HT1080 (cell line): ENCODE measurements at places on chromosomes 7 and 10.

DNA sequence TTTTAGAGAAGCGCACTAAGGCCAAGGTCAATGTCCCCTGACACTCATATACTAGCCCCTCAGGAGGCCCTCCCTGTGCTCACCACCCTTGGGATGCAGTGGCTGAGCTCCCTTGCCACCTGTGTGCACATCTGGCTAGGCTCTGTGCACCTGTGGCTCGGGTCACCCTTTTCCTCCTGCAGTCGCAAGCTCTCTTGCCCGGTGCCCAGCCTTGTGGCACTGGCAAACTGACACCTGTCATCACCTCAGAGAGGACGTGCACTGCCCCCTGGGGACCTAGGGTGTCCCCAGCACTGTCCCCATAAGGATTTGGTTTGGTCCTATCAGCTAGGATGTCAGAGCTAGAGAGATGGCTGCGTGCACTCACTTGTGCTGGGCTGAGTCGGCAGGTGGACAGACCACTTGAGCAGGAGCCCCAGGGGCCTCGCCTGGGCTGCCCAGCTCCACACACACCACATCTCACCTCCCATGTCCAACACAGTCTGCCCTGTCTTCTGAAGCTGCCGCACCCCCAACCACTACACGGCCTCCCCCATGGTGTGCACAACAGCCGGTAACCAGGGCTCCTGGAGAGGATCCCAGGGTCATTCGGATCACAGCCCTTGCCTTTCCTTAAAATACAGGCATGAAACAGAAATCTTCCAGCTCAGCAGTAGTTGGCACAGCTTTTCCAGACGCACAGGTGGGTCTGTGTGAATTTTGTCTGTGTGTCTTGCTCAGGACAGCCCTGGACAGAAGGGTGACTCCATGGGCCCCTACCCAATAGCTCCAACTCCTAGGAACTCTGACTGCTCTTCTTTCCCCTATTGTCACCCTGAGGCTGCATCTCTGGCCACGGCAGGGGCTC lies 111.0 kb downstream of the GRID1 start:
- DNase-seq: no peak

GRCh38 chr7:24670782-24671181 lies 86.5 kb downstream of the GSDME start:
- DNase-seq: no peak

- no peak for DNase-seq
Measured at GRCh38 chr7:156002362-156003066, 190.3 kb upstream of the SHH start.

DNA sequence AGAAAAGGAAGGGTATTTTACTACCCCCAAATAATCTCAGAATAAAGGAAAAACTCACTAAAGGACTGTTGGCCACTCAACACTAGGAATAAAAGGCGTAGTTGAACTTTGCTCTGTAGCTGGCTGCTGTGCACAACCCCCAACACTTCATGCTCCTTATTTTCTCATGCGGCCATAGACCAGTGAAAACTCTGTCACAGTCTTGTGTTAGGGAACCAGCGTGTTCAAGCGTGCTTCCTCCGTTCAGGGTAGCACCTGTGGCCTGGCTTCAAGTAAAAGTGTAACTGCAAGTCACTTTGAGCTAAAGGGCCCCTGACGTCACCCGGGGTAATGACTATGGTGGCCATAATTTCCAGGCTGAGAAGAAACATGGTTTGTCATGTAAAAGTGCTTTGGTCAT lies 27.0 kb downstream of the BLNK start:
- no peak for DNase-seq

DNA sequence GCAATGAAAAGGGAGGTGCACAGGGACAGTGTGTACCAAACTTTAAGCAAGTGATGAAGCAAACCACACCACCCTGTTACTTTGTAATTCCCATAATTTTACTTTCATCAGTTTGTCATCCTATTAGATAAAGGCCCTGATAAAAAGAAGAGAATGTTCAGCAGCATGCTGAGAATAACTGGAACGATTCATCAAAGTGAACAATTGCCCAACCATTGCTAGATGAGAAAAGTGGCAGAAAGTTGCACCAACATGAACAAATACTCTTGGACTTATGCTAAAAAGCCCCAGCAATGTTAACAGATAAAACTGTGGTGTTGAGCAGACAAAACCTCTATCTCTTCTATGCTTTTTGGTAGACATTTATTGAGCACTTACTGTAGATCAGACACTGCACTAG lies 75.5 kb upstream of the PCGF5 start:
- no peak for DNase-seq

- no peak for DNase-seq
Measured at GRCh38 chr7:27888736-27889135, 148.8 kb downstream of the TAX1BP1 start.

- no peak for DNase-seq
Measured at GRCh38 chr10:49841615-49842332, 79.7 kb upstream of the OGDHL start.

DNA sequence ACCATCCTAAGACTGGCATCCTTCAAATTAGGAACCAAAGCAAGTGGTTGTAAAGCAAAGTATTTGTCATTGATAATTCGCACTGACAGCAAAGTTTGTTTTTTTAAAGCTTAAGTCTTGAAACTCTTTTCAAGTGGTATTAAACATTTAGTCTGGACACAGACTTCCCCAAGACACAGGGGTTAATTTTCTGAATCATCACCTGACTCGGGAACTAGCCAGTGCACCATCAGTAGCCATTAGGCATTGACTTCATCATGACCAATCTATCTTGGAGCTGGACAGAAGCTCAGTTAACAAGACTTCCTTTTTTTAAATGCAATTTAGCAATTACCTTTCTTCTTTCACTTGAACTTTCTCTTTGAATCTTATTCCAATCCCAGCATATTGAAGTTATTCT lies 210.6 kb downstream of the ZNF365 start:
- DNase-seq: no peak

DNA sequence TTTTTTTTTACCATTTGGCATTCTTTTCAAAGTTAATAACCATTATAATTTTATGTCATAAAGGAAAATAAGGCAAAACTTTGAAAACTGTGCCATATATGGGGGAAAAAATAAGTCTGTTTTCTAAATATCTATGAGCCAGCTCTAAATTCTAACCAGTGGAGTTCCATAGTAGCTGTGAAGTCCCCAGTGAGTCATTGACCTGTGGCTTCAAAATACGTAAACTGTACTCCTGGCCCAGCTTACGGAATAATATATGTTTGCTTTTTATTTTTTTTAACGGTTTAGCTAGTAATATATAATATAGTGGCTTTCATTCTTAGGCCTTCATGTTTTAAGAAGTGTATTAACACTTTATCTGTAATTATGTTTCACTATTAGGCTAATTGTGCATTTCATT lies 20.5 kb downstream of the ZRANB1 start:
- no peak for DNase-seq

DNA sequence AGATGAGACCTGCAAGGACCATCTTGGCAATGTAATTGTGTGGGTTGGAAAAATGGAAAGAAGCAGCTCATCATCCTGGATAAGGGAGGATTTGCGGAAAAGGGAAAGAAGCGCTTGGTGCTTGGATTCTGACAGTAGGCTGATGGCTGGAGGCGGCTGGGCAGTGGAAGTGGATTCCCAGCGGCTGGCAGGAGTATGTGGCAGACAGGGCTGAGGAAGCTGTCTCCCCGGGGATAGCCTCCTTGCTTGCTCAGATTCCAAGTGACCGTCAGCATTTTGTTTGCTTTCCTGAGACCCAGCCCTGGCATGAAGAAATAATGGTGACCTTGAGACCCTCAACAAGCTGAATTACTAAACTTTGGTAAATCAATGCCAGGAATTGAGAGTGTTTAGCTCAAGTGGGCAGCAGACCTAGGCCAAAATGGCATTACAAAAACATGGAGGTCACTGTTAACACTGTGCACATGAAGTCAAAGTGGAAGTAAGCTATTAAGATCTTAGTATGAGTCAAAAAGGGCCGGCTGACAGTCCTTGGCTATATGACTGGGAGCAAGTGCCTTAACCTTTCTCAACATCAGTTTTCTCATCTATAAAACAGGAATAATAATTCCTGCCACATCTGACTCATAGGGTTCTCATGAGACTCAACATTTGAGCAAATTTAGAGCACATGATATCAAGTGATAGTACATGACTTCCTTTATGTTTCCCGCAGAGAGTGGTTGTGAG lies 21.3 kb downstream of the SLC25A28 start:
- peak; percentile 20 for DNase-seq

- no peak for DNase-seq
Measured at GRCh38 chr10:124596962-124597845, 135.6 kb downstream of the LHPP start.

DNA sequence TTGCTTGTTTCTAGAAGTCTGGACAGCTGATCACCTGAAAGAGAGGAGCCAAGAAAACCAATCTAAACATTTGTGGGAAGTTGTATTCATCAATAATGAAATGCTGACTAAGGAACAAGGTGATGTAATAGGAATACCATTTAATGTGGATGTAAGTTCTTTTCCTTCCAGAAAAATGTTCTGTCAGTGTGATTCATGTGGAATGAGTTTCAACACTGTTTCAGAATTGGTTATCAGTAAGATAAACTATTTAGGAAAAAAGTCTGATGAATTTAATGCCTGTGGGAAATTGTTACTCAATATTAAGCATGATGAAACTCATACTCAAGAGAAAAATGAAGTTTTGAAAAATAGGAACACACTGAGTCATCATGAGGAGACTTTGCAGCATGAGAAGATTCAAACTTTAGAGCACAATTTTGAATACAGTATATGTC lies 39.8 kb upstream of the ZNF37A start:
- DNase-seq: no peak

DNA sequence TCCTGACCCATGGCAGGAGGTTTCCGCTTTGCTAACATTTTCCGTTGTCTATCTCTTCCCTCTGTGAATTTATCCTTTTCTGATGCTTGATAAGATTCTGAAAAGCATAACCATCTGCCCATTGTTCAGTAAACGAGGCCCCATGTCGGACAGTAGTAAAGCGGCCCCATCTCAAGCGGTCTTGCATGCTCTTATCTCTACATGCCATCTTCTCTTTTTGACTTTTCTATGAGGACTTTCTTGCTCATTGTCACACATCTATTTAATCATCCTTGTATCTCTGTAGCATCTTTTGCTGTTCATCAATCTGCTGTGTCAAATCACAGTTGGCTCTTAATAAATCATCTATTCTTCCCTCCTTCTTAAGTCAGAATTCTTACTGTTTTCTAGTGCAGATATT lies 37.6 kb downstream of the ZNF248 start:
- DNase-seq: no peak

DNA sequence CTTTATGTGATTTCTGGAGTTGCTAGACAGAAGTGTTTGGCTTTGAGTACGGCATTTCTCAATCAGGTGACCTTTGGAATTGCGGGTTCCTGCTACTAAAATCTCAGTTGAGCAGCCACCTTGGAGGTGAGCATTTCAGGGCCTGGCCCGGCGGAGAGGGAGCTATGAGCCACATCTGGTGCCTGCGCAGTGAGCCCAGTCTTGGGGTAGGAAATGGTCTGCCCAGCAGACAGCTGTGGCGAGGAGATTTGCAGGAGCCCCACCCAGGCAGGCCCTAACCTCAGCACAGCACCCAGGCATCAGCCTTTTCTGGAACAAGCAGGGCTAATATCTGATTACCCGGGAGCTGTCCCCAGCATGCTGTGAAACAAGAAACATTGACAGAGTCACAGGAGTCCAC lies 547.9 kb upstream of the FOXK1 start:
- no peak for DNase-seq

GRCh38 chr7:3005257-3005656 lies 38.4 kb downstream of the CARD11 start:
- DNase-seq: no peak

- DNase-seq: no peak
Measured at GRCh38 chr10:100282907-100283306, 3.6 kb downstream of the BLOC1S2 start.

- DNase-seq: no peak
Measured at GRCh38 chr7:1696671-1697498, 26.8 kb downstream of the ELFN1 start.

GRCh38 chr7:1747004-1747801 lies 77.1 kb downstream of the ELFN1 start:
- DNase-seq: no peak

- DNase-seq: no peak
Measured at GRCh38 chr7:50857804-50858489, 75.3 kb upstream of the GRB10 start.

- no peak for DNase-seq
Measured at GRCh38 chr7:91875851-91876250, 4.7 kb downstream of the MTERF1 start.

DNA sequence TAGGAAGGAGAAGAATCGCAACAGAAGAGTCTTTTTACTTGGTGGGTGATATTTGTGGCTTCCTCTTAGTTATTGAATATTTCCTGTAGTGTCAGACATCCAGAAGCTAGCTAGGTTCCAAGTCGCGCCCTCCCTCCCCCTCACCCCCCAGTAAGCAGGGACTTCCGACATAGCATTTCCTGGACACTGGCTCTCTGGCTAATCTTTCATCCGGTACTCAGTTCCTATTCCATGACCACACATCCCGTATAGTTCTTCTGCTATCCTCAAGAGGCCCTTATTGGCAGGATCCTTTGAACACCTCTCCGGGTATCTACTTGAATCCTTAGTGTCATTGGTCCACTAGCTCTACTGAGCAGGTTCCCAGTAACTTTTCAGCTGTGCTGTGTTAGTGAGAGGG lies 167.8 kb downstream of the HDAC9 start:
- no peak for DNase-seq

GRCh38 chr10:2893158-2893845 lies 174.0 kb upstream of the PFKP start:
- DNase-seq: no peak

GRCh38 chr10:124632566-124632965 lies 111.6 kb downstream of the FAM53B start:
- no peak for DNase-seq

DNA sequence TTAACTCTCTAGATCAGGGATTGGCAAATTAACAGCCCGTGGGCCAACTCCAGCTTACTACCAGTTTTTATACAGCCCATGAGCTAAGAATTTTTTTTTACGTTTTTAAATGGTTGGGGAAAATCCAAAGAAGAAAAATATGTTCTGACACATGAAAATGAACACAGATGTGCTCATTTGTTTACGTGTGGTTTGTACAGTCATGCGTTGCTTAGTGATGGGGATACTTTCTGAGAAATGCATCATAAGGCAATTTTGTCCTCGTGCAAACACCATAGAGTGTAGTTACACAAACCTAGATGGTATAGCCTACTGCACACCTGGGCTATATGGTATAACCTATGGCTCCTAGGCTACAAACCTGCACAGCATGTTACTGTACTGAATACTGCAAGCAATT lies 8.3 kb upstream of the SMKR1 start:
- DNase-seq: peak; percentile 67

DNA sequence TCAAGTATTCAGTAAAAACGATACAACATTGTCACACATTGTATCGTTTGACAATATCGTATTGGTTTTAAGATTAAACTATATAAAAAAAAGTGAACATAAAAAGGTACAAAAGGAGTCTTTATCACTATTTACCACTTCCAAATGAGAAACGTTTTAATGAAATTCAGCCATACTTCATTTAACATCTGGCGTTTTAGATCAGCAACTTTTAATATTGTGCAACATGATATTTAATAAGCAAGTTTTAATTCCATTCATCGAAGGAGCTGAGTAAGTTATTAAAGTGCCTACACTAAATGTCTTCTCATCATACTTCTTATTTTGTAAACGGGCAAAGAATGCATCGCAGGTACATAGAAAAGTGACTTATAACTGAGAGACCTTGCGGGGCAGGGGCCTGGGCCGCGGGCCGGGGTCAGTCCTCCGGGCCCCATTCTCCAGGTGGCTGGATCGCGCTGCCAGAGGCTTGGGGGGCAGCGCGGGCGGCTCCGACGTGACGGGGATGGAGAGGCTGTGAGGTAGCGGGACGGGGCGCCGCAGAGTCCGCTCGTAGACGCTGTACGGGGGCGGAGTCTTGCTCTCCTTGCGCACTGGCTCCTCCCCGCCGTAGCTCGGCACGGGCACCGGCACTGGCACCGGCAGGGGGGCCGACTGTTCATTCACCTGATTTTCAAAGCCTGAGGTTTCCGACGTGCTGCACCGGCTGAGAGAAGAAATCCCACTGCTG lies 165.8 kb upstream of the IMMP2L start:
- no peak for DNase-seq
